ENCODE measurements at places on chromosomes 7 and 10.

DNA sequence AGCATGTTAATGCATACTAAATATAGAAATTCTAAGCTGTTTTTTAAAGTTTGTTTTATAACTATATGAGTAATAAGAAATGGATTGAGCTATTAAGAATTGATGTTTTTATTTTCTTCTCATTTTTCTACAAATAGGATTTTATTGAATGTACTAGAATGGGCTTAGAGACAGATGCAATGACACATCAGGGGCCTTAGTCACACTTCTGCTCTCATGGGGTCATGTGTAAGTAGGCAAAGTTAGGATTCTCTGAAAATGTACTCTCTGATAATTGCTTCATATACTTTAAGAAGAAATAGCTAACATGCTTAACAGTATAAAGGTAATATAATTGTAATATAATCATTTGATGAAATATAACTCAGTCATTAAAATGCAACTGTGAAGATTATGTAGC lies 154.6 kb downstream of the ZNF438 start:
- DNase-seq = no peak

DNA sequence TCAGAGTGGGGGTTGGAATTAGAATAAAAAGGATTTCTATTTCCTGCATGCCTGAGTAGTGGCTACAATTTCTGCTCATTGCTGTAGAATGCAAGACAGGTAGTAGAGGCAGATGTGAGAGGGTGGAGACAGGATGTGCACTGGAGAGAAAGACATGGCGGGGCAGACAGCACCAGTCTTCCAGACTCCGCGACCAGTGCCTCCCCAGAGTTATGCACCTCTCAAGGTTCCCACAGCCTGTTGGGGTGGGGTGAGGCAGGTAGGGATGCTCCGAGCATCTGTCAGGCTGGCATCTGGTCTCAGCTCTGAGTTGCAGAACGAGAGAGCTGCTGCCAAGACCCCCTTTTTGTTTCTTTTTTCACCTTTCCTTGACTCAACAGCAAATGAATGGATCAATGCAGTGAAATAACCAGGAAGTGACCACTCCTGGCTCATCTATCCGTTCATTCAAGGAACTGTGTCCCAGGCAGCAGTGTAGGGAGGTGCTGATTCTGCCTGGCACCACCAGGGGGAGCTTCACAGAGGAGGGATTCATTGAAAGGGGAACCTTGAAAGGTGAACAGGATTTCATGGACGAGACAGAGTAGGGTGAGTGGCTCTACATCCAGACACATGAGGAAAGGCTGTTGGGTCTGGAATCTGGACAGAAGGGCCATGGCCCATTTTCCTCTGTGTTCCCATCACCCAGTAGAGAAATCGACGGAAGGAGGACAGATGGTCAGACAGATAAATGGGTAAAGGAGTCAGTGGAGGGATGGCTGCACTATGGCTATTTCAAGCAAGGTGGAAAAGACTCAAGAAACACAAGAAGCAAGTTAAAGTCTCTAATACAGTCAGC lies 17.2 kb upstream of the SLC18A3 start:
- peak; percentile 88 for DNase-seq

GRCh38 chr7:112447406-112447805 lies 2.9 kb upstream of the IFRD1 start:
- no peak for DNase-seq

GRCh38 chr7:4774658-4775249 lies 669 bp upstream of the AP5Z1 start:
- DNase-seq = no peak

GRCh38 chr7:114155116-114156110 lies 236.6 kb upstream of the PPP1R3A start:
- no peak for DNase-seq

GRCh38 chr7:103636153-103636552 lies 190.1 kb upstream of the SLC26A5 start:
- DNase-seq = no peak

DNA sequence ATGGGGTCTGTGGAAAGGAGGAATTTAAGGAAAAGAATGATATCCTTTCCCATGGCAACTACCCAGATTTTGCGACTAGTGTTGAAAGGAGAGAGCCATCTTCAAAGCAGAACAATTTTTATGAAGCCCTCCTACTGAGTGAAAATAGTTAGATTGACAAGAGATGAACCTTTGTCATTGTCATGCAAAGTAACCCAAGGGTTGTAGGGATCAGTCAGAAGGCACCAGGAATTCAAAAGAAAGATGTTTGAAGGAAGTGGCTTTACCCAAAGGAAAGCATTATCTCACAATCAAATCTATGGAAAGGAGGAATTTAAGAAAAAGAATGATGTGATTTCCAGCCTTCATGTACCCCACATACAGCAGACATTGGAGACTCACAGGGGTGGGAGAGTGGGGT lies 544.4 kb downstream of the IPMK start:
- no peak for DNase-seq

- no peak for DNase-seq
Observed at GRCh38 chr7:150502519-150502918, 12.2 kb upstream of the GIMAP7 start.

DNA sequence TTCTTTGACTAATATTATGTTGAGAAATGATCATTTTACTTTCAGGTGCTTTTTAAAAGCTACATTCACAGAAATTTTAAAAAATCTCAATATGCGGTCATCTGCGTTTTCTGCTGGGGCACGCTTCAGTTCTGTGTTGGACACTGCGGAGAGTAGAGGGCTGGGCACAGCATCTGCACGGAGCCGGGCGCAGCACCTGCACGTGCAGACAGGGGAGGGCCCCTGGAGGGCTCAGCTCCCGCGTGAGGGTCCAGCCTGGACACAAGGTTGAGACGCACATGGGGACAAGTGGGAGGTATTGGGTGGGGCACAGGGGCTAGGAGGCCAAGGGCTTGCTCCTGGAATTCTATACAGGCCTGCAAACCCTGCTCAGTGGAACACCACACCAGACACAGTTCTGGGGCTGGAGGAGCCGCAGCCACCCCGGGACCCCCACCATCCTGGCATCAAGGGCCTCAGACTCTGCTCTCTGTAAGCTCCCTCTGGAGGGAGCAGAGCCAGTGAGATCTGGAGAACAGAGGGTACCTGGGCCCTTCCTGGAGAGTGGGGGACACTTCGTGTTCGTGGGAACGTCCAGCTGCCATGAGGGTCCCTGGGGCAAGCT lies 20.4 kb upstream of the FAM20C start:
- DNase-seq = no peak

- no peak for DNase-seq
Observed at GRCh38 chr7:140230516-140230860, 53.7 kb upstream of the KDM7A start.

- no peak for DNase-seq
Observed at GRCh38 chr10:59148701-59149100, 27.7 kb upstream of the PHYHIPL start.

- no peak for DNase-seq
Observed at GRCh38 chr7:83731154-83731553, 82.2 kb upstream of the SEMA3E start.

DNA sequence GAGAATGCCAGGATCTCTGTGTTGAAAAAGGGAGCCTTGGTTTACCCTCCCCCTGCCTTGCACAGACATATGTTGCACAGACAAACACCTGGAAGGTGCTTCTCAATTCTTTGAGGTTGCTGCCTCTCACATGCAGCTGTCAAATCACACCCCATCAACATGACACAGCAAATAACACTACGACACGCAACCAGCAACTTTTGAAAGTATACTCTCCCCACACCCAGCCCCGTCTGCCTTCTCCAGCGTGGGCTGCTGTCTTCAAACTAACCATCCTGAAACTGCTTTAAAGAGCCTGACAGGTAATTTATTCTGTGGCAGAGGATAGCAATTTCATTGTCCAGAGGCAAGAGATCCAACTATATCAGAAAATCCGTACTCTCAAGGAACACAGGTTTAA lies 136.1 kb downstream of the PLXNA4 start:
- DNase-seq = no peak

GRCh38 chr7:29970158-29970557 lies 19.4 kb downstream of the SCRN1 start:
- no peak for DNase-seq

- DNase-seq = no peak
Observed at GRCh38 chr7:121919986-121920385, 47.0 kb downstream of the PTPRZ1 start.

GRCh38 chr10:99421233-99421739 lies 9.1 kb downstream of the GOT1 start:
- no peak for DNase-seq

- DNase-seq = no peak
Observed at GRCh38 chr7:114295522-114295921, 119.1 kb upstream of the FOXP2 start.

DNA sequence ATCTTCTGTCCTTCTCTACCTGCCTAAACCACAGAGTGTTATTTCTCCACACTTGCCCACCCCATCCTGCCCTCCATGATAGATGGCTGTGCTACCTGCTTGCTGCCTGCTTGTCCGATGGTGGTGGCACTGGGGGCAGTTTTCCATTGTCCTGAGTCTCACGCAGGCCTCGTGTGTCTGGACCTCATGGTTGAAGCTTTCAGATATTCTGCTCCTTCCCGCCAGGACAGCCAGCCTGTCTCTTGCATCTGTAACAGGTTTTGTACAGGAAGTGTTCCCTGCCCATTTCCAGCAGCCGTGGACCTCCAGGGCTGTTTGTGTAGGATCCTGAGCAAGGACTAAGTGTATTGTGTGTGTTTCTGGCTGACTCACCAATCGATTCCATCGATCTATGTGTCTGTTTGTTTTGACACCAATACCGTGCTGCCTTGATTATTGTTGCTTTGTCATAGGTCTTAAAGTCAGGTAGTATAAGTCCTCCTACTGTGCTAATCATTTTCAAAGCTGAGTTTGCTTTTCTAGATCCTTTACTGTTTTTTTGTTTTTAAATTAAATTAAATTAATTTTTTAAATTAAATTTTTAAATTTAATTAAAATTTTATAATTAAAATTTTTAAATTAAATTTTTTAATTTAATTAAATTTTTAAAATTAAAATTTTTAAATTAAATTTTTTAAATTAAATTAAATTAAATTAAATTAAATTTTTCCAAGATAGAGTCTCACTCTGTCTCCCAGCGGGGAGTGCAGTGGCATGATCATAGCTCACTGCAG lies 8.5 kb downstream of the IL15RA start:
- peak; percentile 28 for DNase-seq

- no peak for DNase-seq
Observed at GRCh38 chr10:12667052-12667451, 317.7 kb downstream of the CAMK1D start.

- DNase-seq = no peak
Observed at GRCh38 chr7:122674502-122674901, 24.4 kb downstream of the RNF133 start.

GRCh38 chr7:956031-956430 lies 1.6 kb upstream of the ADAP1 start:
- DNase-seq = no peak

DNA sequence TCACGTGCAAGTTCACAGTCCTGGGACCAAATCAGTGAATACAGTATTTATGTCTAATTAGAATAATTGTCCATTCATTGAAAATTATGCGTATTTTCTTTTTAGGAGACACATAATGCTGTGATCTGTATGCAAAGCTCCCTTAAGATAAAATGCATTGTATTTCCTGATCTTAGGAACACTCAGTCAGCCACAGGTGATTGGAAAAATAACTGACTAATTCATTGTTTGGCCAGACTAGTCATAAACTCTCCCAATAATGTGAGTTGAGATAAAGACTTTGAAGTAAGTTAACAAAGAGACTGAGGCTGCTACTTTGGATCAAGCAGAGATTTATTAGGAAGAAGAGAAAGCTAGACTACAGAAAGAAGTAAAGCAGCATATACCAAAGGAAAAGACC lies 182.2 kb downstream of the GNAI1 start:
- DNase-seq = no peak

DNA sequence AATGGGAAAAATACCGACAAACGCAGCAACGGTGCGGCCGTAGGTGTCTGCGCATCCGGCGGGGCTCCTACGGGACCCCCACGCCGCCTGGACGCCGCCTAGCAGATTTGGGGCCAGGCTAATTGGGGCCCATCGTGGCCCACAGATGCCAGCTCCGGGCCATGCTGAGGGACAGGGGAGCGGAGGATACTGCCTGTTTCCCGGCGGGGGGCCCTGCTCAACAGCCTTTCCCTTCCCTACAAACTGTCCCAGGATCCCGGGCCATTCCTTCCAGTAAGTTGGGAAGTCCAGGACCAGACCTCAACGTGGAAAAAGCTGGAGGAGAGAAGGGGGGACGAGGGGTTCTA lies 21.7 kb upstream of the GPER1 start:
- no peak for DNase-seq

DNA sequence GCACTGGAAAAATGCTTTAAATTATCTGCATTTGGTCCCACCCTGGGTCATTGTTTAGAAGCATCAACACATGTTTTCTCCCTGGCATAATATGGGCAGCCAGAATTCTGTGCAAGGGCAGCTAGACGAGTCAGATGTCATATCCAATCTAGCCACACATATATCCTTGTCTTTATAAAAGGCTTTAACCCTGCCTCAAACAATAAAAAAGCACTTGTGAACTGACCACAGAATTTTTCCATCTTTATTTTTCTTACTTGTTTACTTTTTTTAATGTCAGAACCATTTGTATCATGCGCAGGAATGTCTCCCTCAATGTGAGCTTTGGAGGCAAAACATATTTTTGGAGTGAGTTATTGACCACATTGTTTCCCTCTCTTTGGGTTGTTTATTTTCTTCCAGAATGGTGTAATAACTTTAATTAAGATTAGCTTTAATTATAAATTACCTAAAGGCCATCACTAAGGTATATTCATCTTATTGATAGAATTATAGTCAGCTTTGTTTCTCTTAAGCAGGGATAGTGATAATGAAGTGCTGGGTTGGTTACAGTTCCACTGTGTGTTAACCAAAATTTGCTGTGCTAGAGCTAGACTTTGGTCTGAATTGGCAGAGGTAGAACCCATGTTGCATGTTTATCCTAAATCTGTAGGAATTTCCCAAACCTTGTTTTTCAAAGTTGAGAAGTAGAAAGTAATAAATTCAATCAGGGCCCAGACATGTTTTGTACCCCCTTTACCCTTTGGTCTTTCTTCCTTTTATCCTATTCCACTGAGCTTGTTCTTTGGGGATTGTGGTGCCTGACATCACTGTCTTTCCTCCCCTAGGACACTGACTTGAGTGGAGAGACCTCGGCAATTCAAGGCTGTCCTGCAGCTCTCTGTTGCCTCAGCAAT lies 1078.4 kb downstream of the KCNMA1 start:
- DNase-seq = no peak

DNA sequence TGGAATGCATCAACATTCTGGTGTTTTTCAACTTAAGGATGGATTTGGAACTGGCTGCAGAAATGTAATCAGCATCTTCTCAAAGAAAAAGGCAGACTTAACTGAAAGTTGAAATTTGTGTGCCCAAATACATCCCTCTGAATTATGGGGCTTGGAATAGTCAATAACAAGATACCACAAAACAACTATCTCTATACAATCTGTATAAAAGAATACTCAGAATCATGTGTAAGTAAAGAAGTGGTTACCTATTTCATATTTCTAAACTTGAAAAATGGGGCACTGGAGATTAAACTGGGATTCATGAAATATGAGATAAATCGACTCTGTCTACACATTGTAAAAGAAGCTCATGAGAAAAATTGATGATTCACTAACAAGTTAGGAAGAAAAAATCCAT lies 6.2 kb upstream of the COL1A2 start:
- no peak for DNase-seq

- DNase-seq = no peak
Observed at GRCh38 chr7:1749351-1749863, 79.3 kb downstream of the ELFN1 start.
